ENCODE measurements at places on chromosomes 3 and 15.

DNA sequence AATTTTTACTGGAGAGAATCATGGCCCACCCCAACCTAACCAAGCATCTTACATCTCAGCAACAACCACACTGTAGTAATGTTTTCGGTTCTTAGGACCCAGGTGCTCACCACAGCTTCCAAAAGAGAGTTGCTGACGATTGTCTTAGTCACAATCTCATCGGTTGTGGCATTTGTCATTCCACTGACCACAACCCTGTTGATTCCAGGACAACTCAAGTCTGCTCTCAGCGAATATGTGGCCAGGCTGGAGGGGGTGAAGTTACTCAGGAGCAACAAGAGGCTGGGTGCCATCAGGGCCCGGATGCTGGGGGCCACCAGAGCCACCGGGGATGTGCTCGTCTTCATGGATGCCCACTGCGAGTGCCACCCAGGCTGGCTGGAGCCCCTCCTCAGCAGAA is 25.9 kb downstream of the GALNT15 start:
- no peak for DNase-seq

GRCh38 chr15:67833710-67834511 is 5.9 kb downstream of the RNU6-1 start:
- peak; percentile 10 for DNase-seq

- no peak for DNase-seq
Observed at GRCh38 chr3:66989860-66990696, 8.0 kb upstream of the KBTBD8 start.

DNA sequence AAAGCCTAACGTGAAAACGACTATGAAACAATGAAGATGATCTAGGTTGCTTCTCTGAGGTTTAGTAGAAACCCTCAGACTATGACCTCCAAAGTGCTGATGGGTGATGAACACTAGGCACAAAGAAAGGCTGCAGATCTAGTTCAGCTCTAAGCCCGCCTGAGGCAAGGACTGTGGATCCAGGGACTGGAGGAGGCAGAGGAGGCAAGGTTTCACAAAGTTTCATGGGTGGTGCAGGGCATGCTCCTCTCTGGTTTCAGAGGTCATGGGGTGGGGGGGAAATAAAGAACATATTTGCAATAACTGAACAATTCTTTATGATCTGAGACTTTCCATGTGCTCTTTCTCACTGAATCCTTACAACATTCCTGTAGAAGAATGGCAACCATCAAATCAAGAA is 679.2 kb downstream of the NTRK3 start:
- no peak for DNase-seq

DNA sequence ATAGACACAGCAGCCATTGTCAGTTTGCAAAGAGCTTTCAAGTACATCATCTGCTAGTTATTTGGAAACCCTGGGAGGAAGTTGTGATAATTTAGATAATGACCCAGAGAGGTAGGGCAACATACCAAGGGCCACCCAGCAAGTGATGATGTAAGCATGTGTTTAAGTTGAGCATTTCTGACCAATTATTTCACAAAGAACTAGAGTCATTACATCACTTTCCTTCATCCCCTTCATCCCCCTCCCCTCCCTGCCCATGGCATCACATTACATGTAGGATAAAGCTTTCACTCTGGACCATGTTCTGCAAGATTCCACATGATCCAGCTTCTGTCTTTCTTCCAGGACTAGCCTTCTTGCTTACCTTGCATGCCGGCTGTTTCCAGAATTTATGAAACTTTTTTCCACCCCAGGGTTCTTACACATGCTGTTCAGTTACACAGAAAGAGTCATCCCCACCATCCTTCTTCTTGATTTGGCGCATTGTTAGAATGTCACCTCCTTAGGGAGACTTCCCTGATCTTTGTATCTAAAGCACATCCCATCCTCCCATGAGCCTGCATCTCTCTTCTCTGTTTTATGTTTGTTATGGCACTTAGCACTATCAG is 71.3 kb downstream of the PTPRG start:
- no peak for DNase-seq

DNA sequence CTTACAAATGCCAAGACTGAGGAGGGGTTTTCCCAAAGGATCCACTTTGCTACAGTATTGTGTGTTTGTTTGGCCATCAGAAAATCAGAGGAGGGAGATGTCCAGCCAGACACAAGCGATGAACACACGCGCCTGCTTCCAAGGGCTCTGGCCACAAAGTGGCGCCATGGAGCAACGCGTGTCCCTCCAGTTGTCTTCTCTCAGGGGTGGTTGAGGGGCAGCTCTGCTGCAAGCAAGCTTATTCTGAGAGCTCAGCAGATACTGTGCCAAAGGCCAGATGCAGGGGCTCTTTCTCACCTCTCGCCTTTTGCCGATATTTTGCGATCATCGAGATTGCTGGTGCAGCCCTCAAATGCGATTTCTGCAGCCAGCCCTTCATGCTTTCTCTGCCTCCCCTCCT is 88.9 kb upstream of the OSBPL11 start:
- DNase-seq: no peak

GRCh38 chr3:48473617-48473952 is 27.0 kb downstream of the ATRIP start:
- no peak for DNase-seq

GRCh38 chr3:36903119-36903882 is 41.6 kb downstream of the TRANK1 start:
- DNase-seq: no peak

DNA sequence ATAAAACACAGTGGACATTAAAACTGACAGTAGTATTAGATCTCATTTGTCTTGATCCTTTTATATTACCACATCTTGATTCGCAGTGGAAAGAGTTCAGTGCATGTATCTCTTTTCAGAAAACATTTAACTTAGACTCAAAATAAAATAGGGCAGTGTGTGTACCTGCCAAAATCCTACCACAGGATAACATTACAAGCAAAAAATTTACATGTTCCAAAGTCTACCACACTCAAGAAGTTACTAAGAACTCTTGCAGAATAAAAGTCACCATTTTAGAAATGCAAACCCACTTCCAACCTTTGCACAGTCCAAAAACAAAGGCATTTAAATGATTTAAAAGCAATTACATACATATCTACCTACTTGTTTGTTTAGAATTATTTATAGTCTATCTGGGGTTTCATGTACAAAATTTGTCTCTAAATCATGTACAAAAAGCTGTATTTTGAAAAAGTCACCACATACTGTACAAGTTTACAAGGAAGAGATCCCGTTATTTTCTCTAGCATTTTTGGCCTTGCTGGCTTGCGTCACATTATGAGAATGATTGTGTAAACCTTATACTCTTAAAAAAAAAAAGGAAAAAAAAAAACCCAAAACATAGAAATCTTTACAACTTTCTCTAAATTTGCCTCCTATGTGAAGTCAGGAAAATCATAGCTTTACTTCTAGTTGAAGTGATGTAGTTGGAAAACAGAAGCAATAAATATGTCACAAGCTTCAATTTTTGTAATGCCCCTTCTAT is 153.8 kb downstream of the ADAM10 start:
- no peak for DNase-seq

DNA sequence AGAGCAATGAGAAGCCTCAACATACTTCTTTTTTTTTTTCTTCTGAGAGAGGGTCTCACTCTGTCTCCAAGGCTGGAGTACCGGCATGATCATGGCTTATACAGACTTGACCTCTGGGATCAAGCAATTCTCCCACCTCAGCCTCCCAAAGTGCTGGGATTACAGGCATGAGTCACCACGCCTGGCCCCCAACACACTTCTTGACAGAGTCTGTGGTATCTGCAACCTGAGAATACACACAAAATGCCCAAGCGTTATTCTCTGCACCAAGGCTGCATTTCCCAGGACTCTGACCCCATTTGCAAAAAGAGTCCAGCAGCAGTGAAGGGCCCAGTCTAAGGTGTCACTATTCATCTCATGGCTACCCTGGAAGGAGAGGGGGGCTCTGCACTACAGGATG is 42.7 kb upstream of the BLM start:
- DNase-seq: no peak

GRCh38 chr15:92524161-92524560 is 130.5 kb downstream of the ST8SIA2 start:
- no peak for DNase-seq

GRCh38 chr3:144237351-144237750 is 265.7 kb downstream of the DIPK2A start:
- no peak for DNase-seq

DNA sequence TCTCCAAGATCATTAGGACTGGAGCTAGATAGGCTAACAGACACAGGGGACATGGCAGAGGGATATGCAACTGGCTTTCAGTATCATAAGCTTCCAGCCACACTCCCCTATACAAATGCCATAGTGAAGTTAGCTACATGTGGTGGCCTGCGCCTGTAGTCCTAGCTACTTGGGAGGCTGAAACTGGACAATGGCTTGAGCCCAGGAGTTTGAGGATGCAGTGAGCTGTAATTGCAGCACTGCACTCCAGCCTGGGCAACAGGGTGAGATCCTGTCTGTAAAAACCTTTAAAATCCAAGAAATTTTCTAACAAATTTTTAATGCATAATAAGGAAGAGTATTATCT is 37.3 kb downstream of the DLG1 start:
- DNase-seq: no peak

Measured in anterior cingulate cortex (tissue), 58 donors.